ENCODE measurements at places on chromosomes 3 and 15.

DNA sequence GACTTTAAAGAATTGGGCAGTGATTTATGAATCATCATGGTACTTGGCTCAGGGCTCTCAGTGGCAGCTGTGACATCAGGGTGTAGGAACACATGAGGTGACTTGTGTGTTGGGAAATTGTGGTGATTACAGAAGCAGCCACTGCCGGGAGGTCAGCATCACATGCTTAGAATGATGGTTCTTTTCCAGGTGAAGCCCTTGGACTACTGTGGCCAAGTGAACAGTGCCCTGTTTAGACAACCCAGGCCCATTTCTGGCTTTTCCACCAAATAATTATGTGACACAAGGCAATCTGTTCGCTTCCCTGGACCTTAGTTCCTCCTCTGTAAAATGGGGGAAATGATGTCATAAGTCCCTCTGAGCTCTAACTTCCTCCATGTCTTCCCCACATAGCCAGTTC is 139.7 kb upstream of the ROPN1 start:
- DNase-seq: no peak

- no peak for DNase-seq
Observed at GRCh38 chr15:93683651-93684050, 547.7 kb upstream of the MCTP2 start.

- DNase-seq: no peak
Observed at GRCh38 chr3:69491975-69492374, 106.1 kb upstream of the FRMD4B start.

DNA sequence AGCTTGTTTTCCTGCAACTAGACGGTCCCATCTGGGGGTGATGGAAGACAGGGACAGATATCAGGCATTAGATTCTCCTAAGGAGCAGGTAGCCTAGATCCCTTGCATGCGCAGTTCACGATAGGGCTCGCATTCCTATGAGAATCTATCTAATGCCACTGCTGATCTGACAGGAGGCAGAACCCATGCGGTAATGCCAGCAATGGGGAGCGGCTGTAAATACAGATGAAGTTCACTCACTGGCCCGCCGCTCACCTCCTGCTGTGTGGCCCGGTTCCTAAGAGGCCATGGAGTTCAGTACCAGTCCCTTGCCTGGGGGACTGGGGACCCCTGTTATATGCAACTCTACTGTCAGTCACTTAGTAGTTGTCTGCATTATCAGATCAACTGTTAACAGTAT is 7.9 kb upstream of the DENND6A start:
- no peak for DNase-seq

DNA sequence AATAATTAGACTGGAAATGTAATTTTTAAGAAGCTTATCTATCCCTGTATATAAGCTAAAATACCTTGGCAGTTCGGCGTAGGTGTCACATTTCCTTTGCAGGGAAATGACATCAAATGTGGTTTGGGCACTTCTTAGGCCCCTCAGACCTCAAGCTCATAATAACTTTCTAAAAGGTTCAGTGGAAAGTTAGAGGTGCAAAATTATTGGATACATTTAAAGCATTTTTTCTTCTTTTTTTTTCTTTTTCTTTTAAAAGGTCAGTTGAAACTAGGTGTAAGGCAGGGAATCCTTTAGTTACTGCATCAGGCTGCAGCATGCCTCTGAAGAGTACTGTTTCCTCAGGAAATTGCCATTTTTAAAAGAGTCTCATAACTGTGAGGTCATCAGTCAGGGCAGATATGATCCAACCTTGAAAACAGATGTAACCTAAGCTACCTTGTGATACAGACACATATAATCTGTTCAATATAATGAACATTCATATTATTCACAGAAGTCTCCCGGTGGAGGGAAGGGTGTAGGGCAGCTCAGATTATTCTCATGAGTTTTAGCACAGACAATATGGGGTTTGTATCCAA is 4.8 kb downstream of the SACM1L start:
- DNase-seq: no peak

- DNase-seq: no peak
Observed at GRCh38 chr3:50170689-50171088, 15.6 kb downstream of the SEMA3F start.

DNA sequence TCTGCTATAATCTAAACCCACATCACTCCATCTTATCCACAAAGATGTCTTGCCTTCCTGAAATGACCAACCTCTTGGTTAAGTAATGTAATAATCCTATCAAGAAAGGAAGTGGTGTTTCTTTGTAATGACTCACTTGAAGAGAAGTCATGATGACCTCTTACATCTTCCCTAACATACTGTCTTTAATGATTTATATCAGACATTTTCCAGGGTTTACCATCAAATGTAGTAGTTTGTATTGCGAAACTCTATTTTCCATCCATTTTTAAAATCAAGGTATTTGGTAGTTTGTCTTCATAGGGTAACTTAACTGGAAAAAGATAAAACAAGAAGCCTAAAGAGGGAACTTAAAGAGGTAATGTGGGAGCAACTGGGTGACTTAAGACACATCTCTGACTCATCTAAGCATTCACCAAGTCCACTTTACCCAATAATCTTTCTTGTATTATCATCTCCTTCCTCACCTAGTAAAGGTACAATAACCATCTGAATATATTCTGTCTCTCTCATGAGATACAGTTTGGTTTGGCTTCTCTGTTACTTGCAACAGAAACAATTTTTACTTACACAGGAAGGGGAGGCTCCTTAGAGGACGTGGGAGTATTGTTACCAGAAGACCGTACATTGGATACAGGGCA is 5.7 kb upstream of the MAPK6 start:
- no peak for DNase-seq

- no peak for DNase-seq
Observed at GRCh38 chr3:139302084-139302800, 41.6 kb upstream of the MRPS22 start.

DNA sequence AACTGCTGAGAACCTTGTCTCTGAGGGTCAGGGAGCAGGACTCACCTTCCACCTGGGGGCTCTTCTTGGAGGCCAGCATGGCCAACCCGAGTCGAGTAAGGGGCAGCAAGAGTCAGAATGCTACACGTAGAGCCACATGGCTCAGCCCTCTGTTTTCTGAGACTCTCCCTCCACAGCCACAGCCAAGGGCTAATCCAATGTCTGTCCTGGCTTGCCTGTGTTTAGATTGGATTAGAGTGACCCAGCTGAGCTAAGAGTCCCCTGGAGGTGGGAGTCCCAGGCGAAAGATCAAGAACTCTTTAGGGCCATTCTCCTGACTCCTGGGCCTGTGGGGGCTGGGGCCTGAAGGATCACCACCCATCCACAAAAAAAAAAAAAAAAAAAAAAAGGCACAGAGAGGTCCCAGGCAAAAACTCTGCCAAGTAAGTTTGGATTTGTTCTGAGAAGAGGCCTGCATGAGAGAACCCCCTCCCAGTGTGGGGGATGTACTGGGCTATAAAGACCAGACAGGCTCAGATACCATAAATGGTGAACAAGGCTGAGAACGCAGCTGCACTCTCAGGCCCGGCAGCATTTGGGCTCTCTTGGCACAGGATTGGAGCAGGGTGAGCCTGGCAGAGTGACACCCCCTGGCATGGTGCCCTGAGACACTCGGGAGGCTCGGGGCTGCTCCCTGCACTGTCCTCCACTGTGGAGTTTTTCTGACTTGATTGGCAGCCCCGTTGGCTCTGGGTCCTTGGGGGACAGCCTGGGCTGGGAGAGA is 88.0 kb upstream of the OSBPL11 start:
- no peak for DNase-seq

DNA sequence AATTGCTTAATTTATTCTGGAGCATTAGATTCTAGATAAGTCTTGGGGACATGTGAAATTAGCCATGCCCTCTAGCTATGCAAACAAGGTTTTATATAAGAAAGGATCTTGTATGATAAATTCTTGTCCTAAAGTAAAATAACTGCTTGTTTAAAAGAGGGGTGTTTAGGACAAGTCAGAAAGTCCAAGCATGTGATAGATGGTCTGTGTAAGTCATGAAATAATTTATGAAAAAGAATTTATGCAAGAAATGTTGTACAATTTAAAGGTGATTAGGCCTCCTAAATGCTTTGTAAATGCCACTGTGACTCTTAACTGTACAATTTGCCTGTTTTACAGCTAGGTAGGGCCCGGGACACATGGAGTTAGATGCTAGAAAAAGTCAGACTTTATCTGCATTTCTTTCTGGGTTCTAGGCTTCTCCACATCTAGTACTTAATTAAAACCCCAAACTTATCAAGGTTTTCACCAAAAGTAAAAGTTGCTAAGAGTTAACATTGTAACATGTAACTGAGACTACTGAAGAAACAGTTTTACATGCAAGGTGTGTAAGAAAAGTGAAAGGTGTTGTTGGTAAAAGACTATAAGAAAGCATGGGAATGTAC is 13.2 kb downstream of the LINS1 start:
- no peak for DNase-seq

DNA sequence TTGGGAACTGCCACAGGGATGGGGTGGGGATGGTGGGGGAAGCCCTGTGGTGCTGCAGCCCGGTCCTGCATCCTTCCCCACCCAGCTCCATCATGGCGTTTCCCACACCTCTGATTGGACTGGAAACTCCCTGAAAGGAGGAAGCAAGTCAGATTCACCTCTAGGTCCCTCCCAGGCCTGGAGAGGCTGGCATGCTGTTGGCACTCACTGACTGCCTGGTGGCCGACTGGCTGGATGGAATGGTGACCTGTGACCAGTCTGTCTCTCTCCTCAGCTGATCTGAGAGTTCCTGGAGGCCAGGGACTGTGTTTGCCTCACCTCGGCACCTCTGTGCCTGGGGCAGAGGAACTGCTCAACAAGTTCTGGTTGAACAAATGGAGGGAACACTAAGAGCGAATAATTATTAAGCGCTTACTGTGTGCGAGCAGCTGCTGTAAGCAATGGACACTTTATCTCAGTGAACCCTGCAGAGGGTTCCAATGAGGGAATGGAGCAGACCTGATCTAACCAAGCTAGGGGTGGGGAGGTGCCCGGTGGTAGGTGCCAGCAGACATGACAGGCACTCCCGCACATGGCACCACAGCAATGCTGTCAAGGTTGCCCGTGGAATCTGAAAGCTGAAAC is 3.5 kb upstream of the HHATL start:
- no peak for DNase-seq

DNA sequence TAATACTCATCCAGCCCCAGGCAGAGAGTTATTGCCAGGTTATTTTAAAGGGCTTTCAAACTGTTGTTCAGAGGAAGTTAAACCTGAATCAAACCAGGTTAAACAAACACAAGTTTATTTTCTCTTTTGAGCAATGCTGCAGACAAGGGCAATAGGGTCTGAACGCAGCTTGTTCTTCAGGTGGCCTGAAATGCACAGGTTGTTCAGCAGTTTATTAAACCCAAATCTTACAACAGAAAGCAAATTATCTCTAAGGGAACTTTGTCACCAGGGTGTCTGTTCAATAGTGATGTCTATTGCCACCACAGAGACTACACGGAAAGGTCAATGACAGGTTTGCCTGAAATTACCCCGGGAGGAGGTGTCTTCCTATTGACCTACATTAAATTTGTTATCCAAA is 134.0 kb downstream of the IL5RA start:
- no peak for DNase-seq

GRCh38 chr15:67148196-67148701 is 82.8 kb downstream of the SMAD3 start:
- no peak for DNase-seq

DNA sequence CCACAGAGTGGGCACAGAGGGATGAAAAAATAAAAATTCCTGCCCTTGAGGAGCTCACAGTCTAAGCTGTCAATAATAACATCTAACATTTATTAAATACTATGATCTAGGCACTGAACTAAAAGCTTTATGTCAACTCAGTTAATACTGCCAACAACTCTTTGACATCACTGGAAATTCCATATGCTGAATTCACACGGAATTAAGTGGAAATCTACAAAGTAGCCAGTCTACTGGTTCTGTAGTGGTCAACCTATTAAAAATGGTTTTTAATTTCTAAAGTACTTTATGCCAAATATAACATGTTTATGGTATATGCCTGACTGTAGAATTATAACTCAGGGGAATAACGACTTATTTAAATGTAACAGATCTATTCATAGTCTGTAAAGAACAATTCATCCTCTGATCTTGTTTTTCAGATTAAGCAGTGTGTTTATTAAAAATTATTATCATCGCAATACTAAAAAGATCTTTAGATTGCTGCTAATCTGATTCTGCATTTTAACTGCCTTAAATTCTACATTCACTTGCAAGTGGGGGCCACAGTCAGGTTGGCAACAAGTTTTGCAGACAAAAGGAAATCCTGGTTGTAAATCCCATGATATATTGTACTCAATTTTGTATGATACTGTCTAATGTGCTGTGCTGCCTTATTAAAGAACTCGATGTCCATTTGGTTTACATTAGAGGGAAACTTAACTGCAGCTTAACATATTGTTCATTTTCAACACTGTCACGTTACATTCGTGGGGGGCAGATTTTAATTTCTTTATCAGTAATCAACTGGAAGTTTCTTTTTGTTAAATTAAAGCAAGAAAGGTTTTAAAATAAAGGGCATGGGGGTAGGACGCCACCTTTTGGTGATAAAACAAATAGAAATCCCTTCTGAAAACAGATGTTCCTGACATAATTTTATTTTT is 2.6 kb upstream of the FOXP1 start:
- DNase-seq: no peak

- DNase-seq: no peak
Observed at GRCh38 chr3:41198526-41198925, 779 bp upstream of the CTNNB1 start.

DNA sequence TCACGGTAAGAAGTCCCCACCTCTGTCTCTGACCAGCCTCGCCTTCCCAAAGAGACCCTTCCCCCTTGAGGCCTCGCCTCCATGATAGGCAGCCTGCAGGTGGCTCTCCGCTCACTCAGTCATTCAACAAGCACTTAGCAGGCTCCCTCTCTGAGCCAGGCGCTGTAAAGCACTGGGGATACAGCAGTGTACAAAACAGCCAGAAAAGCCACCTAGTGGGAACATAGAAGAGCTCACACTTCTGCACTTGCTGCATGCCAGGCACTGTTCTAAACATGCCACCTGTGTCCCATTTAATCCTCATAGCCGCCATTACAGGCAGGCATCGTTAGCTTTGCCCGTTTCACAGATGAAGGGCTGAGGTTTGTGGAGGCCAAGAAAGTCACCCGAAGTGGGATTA is 56.0 kb downstream of the SEMA3G start:
- DNase-seq: no peak

DNA sequence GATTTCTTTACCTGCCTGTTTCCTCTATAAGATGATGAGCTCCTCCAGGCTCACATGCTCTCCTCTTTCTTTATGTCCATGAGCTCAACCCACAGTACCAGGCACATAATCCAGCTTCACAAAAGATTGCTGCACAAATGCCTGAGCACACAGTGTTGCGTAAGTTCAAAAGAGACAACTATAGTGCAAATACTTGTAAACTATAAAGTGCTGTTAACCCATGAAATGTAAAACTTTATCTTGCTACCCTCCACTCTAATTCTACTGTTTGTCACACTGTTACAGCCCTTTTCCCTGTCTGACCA is 101.0 kb upstream of the LPP start:
- no peak for DNase-seq

GRCh38 chr15:37149146-37149545 is 48.8 kb upstream of the MEIS2 start:
- DNase-seq: no peak

All from effector CD8-positive, alpha-beta T cell (primary cell).